ENCODE measurements at places on chromosomes 3 and 15.

GRCh38 chr3:103319912-103320311 is 885.1 kb downstream of the ZPLD1 start:
- DNase-seq = no peak

DNA sequence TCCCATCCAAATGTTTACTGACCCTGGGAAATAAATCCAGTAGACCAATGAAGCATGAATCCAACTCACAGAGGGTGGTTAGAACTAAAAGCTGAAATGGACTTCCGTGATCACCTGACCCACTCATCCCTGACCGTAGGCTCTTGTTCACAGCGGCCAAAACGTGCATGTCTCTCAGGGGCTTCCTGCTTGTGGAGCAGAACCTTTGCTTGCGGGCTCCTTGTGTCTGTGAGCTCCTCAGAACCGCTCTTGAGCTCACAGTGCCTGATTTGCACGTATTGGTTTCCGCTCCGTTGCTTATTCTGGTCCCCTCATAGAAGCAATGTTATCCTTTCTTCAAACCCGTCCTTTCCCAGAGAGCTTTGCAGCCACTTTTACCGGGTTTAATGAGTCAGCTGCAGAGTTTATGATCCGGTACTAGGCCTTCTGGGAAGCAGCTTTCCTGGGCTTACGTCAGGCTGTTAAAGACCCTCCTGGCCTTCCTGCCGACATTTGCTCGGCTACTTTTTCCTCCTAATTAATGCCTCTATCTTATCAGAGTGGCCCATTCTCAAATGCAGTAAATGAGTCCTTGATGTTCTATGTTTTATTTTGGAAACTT is 35.4 kb downstream of the LIPC start:
- DNase-seq = no peak

DNA sequence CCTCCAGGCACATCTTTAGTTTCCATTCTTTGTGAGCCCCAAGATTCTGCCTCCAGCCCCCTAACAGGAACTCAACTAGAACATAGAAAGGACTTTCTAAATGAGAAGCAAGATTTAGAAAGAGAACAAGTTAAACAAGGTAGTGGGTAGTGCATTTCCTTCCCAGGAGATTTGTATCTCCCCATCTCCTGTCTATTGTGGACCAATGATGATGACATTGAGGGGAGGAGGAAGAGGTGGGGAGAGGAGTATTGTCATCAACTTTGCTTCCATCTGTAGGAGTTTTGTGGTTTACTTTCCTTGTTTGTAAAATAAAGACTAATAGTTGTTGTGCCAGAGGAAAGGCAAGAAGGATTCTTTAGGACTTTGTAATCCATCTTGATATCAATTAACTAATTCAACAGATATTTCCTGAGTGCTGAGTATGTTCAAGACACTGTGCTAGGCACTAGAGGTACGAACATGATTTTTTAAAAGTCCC is 235.3 kb upstream of the ROPN1 start:
- no peak for DNase-seq

- DNase-seq = no peak
Measured at GRCh38 chr3:173943264-173943663, 545.7 kb downstream of the NLGN1 start.

GRCh38 chr3:46929324-46929723 is 47.2 kb downstream of the CCDC12 start:
- DNase-seq = peak; percentile 72

DNA sequence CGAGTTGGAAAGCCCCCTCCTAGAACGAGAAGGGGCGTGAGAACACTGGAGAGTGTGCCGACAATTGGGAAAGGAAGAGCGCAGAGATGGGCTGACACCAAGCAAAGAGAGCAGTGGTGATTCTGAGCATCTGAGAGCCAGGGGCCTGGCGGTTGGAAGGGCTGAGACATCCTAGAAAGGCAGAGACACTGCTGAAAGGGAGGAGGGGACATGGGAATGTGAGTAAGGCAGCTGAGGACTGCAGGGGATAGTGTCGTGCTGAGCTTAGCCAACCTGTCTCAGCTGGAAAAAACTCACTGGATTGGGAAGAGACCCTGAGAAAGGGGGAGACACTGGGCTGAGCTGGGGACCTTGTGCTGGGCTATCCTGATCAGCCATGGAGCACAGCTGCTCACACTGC is 58.1 kb upstream of the SLC6A6 start:
- no peak for DNase-seq

DNA sequence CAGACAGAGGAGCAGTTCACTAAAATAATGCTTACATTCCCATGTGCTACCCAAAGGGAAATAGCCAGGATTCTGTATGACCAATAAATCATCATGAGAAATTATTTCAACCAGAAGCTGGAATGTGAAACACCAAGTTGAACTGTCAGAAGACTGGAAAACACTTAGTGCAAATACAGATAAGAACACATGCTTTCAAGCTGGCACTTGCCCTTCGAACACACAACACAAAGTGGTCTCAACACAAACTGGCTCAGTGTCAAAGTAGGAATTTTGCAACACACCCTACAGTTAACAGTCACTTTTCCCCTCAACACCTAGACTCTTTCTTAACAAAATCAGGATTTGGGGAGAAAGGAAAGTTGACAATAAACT is 1.3 kb downstream of the FSD2 start:
- DNase-seq = no peak

DNA sequence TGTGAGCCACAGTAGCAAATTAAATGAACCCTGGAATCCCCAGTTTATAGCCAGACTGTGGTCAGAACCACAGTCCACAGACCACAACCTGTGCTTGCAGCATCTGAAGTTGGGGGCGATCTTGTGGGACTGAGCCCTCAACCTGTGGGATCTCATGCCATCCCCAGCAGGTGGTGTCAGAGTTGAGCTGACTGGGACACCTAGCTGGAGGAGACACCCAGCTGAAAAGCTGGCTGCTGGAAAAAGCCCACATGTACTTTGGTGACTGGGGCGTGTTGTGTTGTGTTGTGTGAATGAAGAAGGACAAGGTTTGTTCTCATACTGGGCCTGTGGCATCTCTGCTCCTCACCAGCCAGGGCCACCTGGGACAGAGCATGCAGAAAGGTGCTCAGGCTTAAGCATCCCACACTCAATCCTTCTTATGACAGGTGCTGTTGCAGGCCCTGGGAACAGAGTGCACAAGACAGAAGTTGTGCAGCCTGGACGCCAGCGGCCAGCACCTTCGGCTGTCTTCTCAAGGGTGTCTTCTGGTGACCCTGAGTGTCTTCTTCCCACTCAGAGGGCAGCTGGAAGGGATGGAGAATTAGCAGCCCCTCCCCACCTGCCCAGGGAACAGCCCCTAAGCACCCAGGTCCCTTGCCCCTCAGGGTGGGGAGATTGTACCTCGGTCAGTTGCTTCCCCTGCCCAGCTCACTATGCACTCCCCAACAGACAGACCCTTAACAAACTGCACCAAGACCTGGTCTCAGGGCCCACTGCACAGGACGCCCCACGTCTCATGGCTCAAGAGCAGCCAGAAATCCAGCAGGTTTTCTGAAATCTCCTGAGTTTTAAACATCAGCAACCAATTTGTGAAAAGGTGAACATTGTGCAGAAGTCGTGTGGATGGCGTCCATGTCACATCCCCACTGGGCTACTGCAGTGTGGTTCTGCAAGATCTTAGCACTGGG is 2.2 kb upstream of the UROC1 start:
- peak; percentile 32 for DNase-seq

GRCh38 chr15:40367686-40368611 is 9.9 kb downstream of the DISP2 start:
- peak; percentile 95 for DNase-seq

DNA sequence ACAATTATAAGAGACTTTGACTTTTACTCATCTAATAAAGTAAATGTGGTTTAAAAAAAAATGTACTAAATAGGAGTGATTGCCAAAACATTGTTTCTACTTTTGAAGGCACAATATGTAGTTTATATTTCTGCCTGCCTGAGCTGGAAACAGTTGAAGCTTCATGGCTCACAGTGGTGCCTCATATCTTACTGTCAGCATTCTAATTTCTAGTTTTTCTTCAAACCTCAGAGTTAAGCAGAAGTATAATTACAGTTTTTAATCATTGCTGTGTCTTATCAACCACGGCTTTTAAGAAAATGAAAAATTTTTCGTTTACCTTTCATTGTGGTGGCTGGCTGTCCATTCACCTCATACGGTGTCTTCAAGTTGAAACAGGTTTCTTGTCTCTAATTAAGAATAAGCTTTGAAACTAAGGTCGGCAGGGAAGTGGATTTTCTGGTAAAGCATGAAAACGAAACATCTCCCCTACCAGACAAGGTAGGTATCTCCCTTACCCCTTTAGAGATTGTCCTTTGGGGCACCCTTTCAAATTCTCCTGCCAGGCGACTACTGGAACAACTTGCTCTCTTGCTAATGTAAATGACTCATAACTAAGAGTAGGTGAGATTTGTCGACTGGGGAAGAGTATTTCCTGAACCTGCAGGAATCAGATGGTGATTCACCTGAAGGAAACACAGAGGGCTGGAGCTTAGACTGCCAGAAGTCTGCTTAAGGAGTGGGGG is at the start of gene GPR87:
Gene GPR87, minus strand, starts transcription at position 554 of the 725 bp plus-strand sequence. CDS start 16,720 bp downstream, outside the sequence.
- DNase-seq = no peak

DNA sequence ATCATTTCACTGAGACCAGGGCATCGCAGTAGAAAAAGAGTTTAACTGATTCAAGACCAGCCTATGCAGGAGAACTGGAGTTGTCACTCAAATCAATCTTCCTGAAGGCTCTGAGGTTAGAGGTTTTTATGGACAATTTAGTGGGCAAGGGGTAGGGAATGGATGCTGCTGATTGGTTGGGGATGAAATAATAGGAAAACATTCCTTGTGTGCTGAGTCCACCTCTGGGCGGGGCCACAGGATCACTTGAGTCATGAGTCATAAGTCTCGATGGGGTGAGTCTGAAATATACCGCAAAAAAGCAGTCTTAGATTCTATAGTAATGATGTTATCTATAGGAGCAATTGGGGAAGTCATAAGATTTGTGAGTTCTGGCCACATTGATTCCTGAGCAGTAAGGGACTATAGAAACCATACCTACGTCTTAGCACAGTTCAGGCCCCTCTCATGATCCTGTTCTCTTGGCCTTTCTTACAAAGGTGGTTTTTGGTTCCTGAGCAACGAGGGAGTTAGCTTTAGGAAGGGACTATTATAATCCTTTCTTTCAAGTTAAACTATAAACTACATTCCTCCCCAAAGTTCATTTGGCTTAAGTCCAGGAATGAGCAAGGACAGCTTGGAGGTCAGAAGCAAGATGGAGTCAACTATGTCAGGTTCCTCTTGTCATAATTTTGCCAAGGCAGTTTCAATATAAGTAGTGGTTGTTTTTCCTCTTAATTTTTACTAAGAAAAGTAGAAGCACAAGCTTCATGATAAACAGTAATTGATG is 2.7 kb upstream of the OPA1 start:
- DNase-seq = no peak

DNA sequence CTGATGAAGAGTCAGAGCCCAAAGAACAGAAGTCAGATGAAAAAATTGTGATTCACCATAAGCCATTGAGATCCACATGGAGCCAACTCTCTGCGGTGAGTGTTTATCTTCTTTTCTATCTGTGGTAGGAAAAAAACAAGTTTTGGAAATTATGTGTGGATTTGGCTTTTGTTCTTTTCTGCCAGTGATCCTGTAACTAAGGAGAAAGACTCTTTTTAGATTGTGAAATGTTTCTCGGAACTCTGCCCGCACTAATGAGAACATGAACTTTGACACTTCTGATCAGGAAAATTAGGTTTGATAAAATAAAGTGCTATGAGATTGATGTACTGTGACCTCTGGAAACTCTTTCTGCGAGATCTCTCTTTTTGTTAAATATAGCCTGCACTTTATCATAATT is 8.4 kb downstream of the ARHGEF26 start:
- DNase-seq = no peak

GRCh38 chr3:134704556-134704955 is 53.7 kb upstream of the KY start:
- no peak for DNase-seq

DNA sequence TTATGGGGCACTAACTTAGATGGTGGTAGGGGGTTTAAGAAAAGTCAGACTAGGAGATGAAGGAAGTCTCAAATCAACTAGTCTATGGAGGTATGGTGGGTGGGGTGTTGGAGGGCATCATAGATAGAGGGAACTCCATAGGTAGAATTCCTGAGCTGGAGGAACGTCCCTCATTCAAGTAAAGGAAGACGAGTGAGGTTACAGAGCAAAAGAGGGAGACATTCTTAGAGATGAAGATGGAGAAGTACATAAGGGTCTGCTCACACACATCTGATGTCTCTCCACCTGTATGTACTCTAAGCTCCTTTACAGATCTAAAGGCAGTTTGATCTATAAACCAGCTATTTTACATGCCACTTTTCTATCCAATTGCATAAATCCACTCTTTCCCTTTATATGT is 1.4 kb downstream of the PLSCR1 start:
- DNase-seq = no peak

DNA sequence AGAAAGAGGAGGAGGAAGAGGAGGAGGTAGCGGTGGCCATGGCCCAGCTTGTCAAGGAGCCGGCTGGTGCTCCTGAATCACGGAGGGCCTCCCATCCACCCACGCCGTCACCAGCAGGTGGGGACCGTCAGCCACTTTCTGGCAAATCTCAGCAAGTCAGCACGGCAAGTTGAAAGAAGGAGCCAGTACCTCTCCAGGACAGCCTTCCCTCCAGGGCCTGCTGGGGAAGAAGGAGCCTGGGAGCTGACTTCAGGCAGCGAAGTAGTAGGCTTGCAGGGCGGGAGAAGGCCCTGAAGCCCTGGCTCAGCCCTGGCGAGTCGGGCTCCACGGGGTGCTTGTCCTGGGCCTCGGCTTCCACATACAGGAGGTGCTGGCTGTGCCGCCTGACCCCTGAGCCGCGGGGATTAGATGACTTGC is 99.2 kb upstream of the TRPM1 start:
- DNase-seq = peak; percentile 88

- no peak for DNase-seq
Measured at GRCh38 chr3:196097373-196098154, 15.7 kb upstream of the TFRC start.

- DNase-seq = no peak
Measured at GRCh38 chr15:68252925-68253534, 23.5 kb upstream of the CLN6 start.

GRCh38 chr3:145197051-145197820 is 963.7 kb downstream of the PLOD2 start:
- DNase-seq = no peak

GRCh38 chr3:95464346-95464745 is 1350.0 kb upstream of the EPHA6 start:
- DNase-seq = no peak

DNA sequence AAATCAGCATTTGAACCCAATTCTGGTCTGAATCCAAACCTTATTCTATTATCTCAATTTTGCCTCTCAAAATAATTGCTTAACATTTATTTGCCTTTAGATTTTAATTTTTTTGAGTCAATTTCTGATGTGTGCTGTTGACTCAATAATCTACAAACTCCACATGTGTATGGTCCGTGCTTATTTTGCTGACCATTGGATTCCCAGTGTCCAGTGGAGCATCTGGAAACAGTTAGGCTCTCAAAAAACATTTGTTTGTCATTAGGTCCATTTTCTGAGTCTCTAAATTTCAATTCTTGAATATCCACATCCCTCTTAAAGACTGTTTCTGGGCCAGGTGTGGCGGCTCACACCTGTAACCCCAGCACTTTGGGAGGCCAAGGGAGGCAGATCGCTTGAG is 19.2 kb upstream of the MYZAP start:
- no peak for DNase-seq

All from lower lobe of right lung (tissue), 2 donors.